Suppressor macrophage (primary cell): ENCODE measurements at places on chromosomes 2 and 18.

DNA sequence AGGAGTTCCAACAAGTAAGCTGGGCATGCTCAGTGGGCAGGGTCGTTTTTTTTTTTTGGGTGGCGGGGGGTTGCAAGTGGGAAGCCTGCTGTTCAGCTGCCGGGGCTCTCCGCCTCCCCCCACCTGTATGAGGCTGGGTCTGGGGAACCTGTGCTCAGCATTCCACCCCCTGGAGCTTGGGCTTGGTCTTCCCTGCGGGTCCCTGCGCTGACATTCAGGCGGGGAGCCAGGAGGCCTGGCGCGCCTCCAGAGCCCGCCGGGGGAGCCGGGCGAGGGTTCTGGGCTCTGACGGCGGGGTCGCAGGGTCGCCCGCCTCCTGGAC, 822 bp upstream of the GPD2 start:
- DNase-seq: no peak

DNA sequence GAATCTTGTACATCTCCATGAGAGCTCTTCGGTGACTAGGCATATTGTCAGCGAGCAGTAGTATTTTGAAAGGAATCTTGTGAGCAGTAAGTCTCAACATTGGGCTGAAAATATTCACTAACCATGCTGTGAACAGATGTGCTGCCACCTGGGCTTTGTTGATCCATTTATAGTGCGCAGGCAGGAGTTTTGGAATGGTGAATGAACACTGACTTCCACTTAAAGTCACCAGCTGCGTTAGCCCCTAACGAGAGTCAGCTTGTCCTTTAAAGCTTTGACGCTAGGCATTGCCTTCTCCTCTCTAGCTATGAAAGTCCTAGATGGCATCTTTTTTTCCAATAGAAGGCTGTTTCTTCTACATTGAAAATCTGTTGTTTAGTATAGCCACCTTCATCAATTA, 4.1 kb downstream of the ASB1 start:
- DNase-seq: no peak

GRCh38 chr2:188975497-188976102, 1.4 kb downstream of the COL3A1 start:
- no peak for DNase-seq

DNA sequence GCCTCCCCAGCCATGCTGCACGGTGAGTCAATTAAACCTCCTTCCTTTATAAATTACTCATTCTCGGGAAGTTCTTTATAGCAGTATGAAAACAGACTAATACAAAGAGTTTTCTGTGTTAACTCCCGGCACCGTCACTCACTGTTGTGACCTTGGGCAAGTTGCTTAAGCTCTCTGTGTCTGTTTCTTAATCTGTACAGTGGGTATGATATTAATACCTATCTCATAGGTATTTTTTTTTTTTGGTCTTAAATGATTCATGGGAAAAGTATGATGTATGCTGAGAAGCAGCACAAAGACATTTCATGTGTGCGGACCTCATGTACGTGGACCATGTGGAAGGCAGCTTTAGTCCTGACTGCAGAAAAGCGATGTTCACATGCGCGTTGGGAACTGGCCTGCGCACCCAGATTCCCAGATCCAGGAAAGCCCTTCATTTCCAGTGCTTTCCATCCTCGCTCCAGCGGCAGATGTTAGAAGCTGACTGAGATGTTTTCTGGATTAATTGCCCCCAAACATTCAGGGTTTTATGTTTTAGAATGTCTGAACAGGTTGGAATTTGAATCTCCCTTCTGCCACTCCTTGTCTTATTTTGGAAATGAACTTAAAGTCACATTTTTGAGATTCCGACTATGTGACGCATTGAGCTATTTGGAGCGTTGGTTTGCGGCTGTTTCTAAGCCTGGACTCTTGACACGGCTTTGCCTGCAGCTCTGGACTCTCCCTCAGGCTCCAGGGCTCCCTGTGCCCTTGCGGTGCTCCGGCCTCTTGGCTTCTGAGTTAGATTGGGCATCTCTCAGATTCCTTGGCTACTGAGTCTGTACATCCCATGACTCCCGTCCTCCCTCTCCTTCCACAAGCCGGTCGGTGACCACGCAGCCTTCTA, 61.4 kb downstream of the SLC4A3 start:
- DNase-seq: no peak

DNA sequence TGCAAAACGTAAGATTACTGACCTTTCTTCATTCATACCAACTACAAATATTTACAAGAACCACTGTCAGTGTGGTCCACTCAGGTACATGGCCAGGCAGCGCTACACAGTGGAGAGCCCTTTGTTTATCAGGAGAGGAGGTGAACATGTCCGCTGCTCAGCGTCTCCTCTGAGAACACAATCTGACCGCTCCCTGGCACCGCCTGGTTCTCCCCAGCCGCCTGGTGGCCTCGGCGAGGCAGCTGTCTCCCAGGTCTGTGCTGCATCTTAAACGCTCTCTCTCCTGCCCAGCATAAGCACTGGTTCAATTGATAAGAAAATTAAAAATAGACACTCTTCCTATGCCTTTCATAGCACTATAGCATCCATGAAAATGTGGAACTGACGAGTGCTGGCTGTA, 146.8 kb upstream of the PXDN start:
- no peak for DNase-seq

GRCh38 chr18:62844850-62845643, 129.7 kb downstream of the PHLPP1 start:
- DNase-seq: no peak

- DNase-seq: no peak
Measured at GRCh38 chr2:37786191-37786698, 114.8 kb upstream of the CDC42EP3 start.

DNA sequence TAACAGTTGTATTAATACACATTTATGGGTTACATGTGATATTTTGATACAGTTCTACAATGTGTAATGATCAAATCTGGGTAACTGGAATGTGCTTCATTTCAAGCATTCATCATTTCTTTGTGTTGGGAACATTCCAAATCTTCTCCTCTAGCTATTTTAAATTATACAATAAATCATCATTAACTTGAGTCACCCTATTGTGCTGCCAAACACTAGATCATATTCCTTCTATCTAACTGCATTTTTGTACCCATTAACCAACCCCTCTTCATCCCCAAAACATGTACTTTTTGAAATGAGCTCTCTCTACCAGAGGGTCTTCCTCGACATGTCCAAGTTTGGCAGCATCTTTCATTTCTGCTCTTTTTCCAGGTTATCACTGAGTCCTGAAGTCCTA, 81.1 kb upstream of the TTC39C start:
- DNase-seq: no peak

GRCh38 chr2:29733965-29734364, 187.4 kb downstream of the ALK start:
- DNase-seq: no peak

DNA sequence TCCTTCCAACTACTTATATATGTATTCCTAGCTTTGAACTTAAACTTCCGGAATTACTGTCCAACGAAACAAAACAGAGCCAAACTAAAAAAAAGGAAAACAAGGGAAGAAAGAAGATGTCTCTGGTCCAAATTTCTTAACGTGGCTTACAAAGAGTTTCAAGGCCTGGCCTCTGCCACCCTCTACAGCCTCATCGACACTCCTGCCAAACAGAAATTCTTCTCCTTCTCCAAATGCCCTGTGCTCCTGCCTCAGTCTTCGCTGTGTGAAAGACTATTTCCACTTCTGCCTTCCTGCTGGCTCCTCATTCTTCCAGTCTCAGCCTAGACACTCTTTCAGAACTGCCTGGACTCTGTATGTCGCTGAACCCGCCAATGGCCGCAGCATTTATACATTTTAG, 249.2 kb downstream of the TXNL1 start:
- DNase-seq: no peak

DNA sequence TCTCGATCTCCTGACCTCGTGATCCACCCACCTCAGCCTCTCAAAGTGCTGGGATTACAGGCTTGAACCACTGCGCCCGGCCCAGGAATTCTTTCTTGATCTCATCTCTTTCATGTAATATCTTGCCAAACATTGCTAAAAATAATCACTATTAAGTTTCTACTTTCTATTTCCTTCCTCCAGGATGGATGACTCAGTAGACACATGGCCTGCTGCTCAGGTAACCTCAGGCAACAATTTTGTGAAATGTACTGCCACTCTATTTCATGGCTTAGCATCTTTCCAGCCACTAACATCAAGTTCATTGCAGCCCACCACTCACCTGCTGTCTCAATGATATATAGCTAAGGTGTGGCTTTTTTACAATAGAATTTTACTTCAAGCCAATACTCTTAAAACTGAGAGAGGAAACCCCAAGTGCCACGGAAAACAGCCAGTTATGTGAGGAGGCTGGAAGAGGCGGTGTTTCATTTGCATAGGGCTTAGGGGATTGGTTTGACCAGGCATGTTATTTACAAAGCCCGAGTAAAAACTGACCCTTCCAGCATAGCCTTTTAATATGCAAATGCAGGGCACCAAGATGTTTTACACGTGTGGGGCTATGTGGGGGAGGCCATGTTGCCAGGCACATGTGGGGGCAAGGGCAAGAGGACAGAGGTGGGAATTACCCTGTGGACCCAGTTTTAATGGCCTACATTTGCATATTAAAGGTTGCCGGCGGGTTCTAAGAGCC, 11.3 kb upstream of the SUMO1 start:
- DNase-seq: no peak

GRCh38 chr2:150051004-150051403, 436.5 kb downstream of the RND3 start:
- DNase-seq: no peak

- no peak for DNase-seq
Measured at GRCh38 chr2:38407111-38407682, 30.1 kb upstream of the ATL2 start.

DNA sequence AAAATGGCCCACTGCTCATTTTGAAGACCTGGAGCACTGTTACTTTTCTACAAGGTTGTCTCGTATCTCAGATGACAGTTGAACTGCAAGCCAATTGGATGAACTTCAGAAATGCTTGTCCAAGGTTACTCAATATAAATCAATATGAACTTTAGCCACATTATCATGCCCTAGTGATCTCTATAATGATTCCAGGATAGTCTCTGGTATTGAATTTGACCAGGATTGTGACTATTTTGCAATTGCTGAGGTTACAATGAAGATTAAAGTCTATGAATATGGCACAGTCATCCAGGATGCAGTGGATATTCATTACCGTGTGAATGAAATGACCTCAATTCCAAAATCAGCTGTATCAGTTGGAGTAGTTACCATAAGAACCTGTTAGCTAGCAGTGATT, 196.0 kb upstream of the RAB12 start:
- DNase-seq: no peak
